Right renal cortex interstitium (tissue), 3 donors: ENCODE measurements at places on chromosomes 11 and 22. TPM values are rescaled to one million over a fixed set of nuclear protein-coding genes. Genes with fewer than 3 reads are reported as not detected.

OR4D5 gene
- not detected for polyA plus RNA-seq

C22orf15 gene
- 2.5 TPM for polyA plus RNA-seq

LBHD1 gene
- polyA plus RNA-seq: 6.1 TPM

GGTLC2 gene
- 0.21 TPM for polyA plus RNA-seq

PARVB gene
- polyA plus RNA-seq: 23.5 TPM

BLID gene
- not detected for polyA plus RNA-seq

CYB5R2 gene
- 25.9 TPM for polyA plus RNA-seq

DNA sequence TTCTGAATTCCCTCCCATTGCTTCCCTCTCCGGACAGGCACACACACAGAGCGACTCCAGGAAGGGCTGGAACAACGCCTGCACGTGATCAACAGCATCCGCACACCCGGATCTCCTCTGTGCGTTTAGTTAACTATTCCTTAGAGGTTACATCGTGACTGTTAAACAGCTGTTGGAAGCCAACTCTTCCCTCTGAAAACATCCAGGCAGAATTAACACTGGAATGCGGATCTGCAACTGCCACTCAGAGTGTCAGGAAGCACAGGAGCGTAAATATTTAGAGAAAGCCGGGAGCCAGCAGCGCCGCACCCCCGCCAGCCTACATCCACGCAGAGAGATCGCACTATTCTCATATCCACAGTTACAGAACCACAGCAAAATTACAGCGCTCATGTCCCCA lies 46.2 kb downstream of the SHANK2 start:
- DNase-seq: no peak

DNA sequence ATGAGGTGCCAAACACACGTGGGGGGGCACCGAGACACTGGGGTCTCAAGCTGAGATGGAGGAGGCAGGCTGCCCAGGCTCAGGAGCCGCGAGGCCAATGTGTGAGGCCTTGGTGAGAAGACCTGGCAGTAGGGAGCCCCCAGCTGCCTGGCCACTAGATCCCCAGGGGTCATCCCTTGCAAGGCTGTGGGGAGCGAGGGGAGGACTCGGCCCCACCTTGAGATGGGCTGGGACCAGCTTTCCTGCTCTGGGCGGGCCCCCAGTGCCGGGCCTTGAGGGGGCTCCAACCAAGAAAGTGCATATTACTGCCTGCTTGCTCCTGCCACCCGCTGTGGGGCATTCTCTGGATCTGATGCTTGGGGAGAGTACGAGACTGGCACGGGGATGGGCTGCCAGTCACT lies 107.0 kb downstream of the CTTN start:
- DNase-seq: no peak

GRCh38 chr11:24497831-24498230 lies 978 bp downstream of the LUZP2 start:
- DNase-seq: no peak

- no peak for DNase-seq
These were observed 34.2 kb upstream of the LMO1 start for GRCh38 chr11:8297781-8298440.

DNA sequence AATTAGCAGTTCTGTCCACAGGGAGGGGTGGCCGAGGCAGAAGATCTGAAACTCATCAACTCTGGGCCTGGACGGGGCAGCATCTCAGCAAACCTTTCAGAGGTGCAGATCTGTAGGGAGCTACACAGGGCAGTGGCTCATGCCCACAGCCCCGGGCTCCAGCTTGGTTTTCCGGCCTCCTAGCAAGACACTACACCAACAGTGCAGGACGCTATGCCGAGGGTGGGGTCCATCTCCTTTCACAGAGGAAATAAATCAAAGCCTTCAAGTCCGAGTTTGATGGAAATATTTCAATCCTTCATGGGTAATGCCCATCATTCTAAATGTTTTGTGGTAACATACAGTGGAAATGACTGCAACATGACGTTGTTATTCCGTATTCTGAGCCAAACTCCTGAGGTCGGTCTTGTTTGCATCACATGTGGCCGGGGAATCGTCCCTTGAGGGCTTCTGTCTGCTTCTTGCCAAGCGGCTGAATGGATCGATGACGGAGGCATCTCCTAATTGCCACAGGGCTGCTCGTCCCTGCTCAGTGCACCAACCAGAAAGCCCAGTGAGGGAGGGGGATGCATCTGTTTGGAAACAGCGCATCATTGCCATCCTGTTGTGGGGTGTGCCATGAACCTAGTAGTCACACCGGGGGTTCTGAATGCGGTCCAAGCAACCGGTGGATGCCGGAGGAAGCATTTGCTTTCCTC lies 30.0 kb downstream of the LINC01488 start:
- no peak for DNase-seq

GRCh38 chr11:76680518-76681425 lies 10.2 kb upstream of the LRRC32 start:
- no peak for DNase-seq

DNA sequence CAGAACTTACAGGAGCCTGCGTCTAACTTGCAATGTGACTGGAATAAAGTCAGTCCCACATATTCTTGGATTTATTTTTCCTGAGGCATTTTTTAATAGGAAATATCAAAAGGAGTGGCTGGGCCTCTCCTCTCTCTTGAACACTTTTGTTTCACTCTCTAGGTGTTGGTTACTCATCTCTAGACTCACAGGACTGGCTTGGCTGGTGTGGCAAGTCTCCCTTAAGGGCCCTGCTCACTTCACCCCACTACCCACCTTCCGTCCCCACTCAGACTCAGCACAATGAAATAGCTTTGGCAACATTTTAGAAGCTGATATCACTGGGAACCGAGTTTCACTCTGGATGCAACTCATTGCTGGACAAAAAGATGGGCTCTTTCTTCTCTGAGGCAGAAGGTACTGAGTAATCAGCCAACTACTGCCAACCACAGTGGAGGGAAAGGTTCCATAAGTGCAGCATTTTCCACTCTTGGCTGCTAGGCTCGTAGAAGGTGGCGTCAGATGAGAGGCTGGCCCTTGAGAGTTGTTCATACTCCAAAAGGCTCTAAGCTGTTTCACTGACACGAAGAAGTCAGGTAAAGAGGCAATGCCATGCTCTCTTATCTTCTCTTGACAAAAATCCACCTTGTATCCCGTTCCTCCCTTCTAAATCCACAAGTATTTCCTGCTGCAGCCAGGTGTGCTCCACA lies 390.6 kb downstream of the SOX6 start:
- DNase-seq: no peak

DNA sequence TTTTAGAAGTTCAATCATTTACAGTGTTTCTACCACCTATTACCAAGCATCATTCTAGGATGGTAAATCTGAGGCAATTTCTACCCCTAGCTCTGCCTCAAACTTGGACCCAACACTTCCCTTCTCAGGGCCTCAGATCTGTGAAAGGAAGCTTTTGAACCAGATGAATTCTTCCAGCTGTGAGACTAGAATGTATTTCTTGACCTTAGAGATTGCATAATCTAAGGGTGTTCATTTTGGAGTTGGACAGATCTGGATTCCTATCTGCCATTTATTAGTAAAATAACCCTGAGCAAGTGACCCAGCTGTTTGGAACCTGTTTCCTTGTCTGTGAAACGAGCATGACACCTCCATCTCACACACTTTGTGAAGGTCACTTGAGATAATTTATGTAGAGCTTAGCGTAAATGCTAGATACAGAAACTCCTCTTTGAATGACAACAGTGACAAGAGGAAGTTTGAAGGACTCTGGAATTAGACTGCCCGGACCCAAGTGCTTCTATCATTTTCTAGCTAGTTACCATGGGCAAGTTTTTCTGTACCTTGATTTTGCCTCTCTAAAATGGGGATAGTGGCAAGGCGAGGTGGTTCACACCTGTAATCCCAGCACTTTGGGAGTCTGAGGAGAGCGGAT lies 3.8 kb upstream of the INTS5 start:
- DNase-seq: no peak

DNA sequence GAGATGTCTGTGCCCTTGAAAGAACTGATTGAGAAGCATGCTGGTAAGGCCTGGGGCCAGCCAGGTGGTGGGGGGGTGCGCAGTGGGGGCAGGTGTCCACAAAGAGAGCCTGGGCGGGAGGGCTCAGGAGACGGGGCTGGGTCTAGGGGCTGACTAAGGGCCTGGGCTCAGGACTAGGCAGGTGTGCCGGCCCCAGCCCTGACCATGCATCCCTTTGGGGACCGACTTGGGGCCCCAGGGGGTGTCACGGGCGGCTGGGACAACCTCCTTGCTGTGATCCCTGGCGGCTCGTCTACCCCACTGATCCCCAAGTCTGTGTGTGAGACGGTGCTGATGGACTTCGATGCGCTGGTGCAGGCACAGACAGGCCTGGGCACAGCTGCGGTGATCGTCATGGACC lies 4.4 kb downstream of the NDUFV1 start:
- DNase-seq: no peak

DNA sequence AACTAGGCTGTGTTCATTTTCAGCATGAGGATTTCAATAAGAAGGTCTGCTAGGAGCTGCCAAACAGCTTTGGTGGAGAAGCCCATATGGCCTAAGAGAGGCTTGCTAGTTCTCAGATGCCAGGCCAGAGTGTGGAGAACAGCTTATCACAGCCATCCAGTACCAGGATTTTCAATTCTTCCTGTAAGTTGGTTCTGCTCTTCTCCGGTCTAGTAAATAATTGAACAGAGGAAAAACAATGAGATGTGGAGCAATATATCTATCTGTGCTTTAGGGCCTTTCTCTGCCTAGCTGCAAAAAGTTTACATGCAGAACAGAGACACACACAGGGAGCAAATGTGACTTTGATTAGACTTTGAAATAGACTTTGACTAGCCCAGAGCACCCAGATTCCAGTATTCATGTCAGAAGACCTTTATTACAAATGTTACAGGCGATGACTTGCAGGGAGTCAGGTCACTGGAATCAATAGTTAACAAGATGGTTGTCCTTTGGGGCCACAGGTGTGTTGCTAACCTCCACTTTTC lies 19.8 kb upstream of the PPP2R1B start:
- no peak for DNase-seq

DNA sequence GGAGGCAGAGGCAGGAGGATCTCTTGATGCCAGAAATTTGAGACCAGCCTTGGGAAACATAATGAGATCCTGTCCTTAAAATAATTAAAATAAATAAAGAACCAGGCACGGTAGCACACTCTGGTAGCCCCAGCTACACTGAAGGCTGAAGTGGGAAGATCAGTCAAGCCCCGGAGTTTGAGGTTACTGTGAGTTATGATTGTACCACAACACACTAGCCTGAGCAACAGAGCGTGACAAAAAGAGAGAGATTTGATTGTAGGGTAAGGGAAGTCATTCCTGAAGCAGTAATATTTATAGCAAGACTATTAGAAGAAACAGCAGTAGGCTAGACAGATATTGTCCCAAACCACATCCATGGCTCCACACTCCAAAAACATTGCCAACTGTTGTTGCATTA lies 1408.4 kb upstream of the TENM4 start:
- no peak for DNase-seq

- no peak for DNase-seq
These were observed 1.8 kb downstream of the PANX1 start for GRCh38 chr11:94130298-94131046.

GRCh38 chr11:45900916-45901617 lies 6.0 kb downstream of the FREY1 start:
- DNase-seq: no peak

GRCh38 chr11:45182902-45183301 lies 36.5 kb downstream of the PRDM11 start:
- DNase-seq: no peak

GRCh38 chr11:102476812-102477211 lies 24.2 kb upstream of the TMEM123 start:
- no peak for DNase-seq

DNA sequence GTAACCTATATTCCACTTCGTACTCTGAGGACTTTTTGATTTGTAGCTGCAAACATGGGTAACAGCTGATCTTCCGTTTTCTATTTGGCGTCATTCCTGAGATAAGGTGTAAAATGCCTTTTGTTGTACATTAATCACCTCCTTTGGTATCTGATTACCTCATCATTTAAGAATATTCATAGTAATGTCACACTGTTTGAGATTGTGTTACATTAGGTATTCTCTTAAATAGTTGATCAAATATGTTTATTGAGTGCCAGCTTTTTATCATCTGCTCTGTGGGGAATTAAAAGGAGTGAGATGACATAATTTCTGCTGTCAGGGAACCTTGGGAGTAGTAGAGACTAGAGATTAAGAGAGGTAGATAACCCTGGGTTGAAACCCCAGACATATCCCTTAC lies 5.9 kb downstream of the NCAM1 start:
- no peak for DNase-seq

- no peak for DNase-seq
These were observed 947.7 kb downstream of the TBC1D22A start for GRCh38 chr22:47710135-47710534.

- no peak for DNase-seq
These were observed 9.2 kb downstream of the KCNC1 start for GRCh38 chr11:17743808-17744119.

GRCh38 chr22:37638391-37639069 lies 939 bp upstream of the SH3BP1 start:
- no peak for DNase-seq

DNA sequence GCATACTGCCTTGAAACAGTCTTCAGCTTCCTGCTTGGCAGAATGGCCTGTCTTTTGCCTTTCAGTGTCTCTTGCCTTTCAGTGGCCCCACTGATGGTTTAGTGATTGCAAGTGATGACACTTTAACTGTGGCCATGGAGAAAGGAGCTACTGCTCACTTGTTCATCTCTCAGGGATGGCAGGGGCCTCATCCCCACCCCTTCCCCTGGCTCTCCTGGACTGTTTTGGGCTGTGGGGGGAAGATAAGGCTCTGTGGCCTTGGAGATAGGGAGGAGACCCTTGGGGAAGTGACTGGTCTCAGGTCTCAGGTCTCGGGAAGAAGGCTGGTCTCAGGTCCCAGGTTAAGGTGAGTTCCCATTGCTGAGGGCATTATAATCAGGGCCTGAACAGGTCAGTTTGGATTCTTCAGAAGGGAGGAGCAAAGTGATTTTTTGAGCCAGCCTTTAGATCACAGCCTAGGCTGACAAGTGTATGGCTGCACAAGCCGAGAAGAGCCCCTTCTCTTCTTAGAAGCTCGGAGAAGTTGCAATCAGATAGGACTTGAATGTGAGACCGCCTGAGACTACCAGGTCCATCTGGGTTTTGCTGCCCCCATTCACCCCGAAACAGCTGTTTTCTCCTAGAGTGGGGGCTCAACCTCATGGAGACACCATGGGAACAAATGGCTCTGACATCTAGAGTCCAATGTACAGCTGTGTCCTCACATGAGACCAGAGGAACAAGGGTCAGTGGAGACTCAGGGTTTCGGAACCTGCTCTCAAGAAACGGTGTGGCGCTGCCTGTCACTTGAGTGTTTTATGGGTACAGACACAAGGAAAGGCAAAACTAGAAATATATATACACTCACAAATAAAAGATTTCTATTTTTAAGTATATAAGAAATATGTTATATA lies 15.9 kb upstream of the P2RY2 start:
- DNase-seq: no peak
